ENCODE measurements at places on chromosomes 4 and X. TPM values are rescaled to one million over a fixed set of nuclear protein-coding genes. Genes with fewer than 3 reads are reported as not detected.

- H3K36me3 ChIP-seq: no peaks in the 10 kb centered on the region
- no peaks in the 10 kb centered on the region for H3K27me3 ChIP-seq
- H3K27ac ChIP-seq: no peak overlapping the region
- H3K4me1 ChIP-seq: peaks cover 5% of the 10 kb centered on the region
- no peak overlapping the region for H3K4me3 ChIP-seq
- no peak for DNase-seq
Observed at GRCh38 chr4:86500527-86500926, 93.6 kb upstream of the PTPN13 start.

- H3K27ac ChIP-seq: no peak overlapping the region
- no peaks in the 10 kb centered on the region for H3K36me3 ChIP-seq
- DNase-seq: no peak
- H3K4me1 ChIP-seq: no peaks in the 10 kb centered on the region
- H3K27me3 ChIP-seq: no peaks in the 10 kb centered on the region
Observed at GRCh38 chr4:90082449-90082848, 44.7 kb upstream of the CCSER1 start.

GRCh38 chr4:124804041-124804440 lies 91.5 kb upstream of the ANKRD50 start:
- H3K36me3 ChIP-seq: no peaks in the 10 kb centered on the region
- H3K4me3 ChIP-seq: no peak overlapping the region
- no peaks in the 10 kb centered on the region for H3K4me1 ChIP-seq
- H3K27ac ChIP-seq: no peak overlapping the region
- no peaks in the 10 kb centered on the region for H3K27me3 ChIP-seq

The SGMS2 gene
- 48.3 TPM for total RNA-seq

- DNase-seq: no peak
- no peak overlapping the region for H3K27ac ChIP-seq
- H3K27me3 ChIP-seq: no peaks in the 10 kb centered on the region
- no peaks in the 10 kb centered on the region for H3K36me3 ChIP-seq
- no peaks in the 10 kb centered on the region for H3K4me1 ChIP-seq
- no peak overlapping the region for H3K4me3 ChIP-seq
Observed at GRCh38 chrX:43728002-43728401, 71.9 kb downstream of the MAOA start.

DNA sequence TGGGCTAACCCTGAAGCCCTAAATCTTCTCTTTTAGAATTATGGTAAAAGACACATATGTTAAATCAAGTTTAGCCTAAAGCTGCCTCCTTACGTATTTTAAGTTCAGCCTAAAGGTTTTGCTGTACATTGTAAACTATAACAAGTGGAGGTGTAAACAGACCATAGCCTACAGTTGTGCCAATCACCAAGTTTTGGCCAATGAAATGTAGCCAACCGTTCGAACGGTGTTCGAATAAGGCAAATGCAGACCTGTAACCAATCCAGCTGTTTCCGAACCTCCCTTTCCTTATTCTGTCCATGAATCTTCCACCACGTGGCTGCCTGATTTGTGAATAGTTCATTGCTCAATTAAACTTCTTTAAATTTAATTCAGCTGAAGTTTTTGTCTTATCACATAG lies 52.1 kb upstream of the TBC1D9 start:
- no peak overlapping the region for H3K4me3 ChIP-seq
- no peaks in the 10 kb centered on the region for H3K4me1 ChIP-seq
- peaks cover 6% of the 10 kb centered on the region for H3K27me3 ChIP-seq
- H3K27ac ChIP-seq: no peak overlapping the region

DNA sequence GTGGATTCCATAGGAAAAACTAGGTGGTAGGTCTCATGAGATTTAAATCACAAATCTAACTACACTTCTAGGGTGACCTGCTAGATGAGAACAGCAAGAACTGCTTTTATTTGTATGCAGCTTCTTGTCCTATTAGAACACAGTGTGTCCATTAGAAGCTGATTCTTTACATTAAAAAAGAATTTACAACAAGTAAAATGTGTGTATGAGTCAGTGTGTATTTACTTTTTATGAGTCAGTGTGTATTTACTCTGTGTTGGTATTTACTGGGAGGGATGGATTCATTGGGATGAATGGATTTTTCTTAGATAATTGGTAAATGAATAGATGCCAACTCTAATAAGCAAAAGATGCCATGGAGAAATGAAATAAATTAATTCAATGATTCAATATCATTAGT lies 40.6 kb upstream of the XPNPEP2 start:
- no peak overlapping the region for H3K27ac ChIP-seq
- H3K4me1 ChIP-seq: no peaks in the 10 kb centered on the region
- H3K27me3 ChIP-seq: no peaks in the 10 kb centered on the region
- no peak overlapping the region for H3K4me3 ChIP-seq
- no peaks in the 10 kb centered on the region for H3K36me3 ChIP-seq

- no peaks in the 10 kb centered on the region for H3K4me1 ChIP-seq
- peak; percentile 3 for DNase-seq
- H3K27me3 ChIP-seq: no peaks in the 10 kb centered on the region
- no peak overlapping the region for H3K27ac ChIP-seq
- H3K36me3 ChIP-seq: no peaks in the 10 kb centered on the region
Observed at GRCh38 chr4:38531141-38531727, 132.8 kb upstream of the KLF3 start.

The STOX2 gene
- 2.5 TPM for total RNA-seq

Data from astrocyte (in vitro differentiated cells and primary cell).